ENCODE measurements at places on chromosomes 6 and 20.

DNA sequence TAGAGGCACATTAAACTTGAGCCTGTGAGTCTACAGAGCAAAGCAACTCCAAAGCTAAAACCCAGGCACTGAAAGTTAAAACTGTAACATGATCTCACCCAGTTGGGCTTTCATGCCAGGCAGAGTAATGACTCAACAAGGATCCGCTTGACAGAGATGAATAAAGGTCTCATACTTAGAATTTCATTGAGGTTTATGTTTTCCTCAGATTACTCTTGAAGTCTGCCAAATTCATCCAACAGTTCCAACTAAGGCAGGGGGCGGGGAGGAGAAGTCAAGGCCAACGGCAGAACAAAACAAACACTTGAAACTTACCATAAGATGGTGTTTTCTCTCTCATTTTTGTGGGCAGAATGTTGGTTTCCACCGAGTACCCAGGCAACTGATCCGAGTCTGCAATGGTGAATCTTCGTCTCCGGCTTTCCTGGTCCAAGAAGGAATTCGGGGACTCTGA lies 54.0 kb upstream of the IPCEF1 start:
- no peak for DNase-seq

DNA sequence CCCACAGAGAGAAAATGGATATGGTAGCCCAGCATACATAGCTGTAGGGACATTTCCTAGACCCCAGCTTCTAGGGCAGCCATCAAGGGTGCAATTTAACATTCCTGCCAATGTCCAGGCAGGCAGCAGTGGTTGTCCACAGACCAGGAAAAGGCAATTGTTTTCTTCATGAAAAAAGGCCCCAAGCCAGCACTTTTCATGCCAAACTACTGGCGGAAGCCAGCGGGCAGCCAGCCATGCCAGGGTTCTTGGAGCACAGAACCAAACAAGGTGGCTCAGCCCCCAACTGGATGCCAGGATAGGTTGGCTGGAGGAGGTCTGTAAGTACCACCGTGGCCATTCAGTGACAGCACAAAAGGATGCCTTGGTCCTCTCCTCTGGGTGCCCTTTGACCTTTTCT lies 94.6 kb downstream of the BANF2 start:
- no peak for DNase-seq

GRCh38 chr6:116020738-116021137 lies 40.0 kb downstream of the FRK start:
- DNase-seq: no peak

DNA sequence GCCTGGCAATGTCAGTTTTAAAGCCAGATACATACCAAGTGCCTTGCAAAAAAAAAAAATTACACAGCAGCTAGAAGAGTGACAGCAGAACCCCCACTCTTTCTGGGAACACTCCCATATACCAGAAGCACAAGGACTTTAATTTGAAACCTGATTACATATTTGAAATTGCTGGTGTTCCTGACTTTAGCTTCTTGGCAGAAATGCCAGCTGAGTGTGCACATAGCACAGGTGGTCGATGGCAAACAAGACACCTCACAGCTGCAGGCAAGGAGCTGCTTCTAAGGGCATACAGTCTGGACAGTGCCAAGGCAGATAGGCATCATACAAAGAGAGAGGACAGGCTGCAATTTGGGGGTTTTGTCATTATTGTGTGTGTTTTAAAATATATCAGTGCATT lies 150.7 kb upstream of the SGK1 start:
- DNase-seq: no peak

DNA sequence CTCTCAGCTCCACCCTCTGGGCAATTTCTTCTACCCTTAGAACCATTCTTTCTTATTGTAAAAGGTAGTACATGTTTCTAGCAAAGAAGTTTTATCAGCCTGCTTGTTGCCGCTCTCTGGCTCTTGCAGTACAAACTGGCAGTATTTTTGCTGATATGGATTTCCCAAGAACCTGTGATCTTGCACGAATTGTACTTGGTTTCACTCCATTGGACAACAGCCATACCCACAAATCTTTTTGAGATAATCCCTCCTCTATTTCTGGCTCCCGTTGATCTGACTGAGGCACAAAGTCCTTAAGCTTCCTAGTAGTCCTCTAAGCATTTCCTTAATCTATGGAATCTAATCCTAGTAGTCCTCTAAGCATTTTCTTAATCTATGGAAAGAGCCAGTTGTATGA lies 487.0 kb upstream of the PTCHD4 start:
- DNase-seq: no peak

- DNase-seq: no peak
Measured at GRCh38 chr6:93471281-93471680, 51.9 kb upstream of the EPHA7 start.

- DNase-seq: no peak
Measured at GRCh38 chr20:19975901-19976300, 41.3 kb upstream of the NAA20 start.

- no peak for DNase-seq
Measured at GRCh38 chr6:46953921-46954320, 32.2 kb upstream of the ADGRF5 start.

DNA sequence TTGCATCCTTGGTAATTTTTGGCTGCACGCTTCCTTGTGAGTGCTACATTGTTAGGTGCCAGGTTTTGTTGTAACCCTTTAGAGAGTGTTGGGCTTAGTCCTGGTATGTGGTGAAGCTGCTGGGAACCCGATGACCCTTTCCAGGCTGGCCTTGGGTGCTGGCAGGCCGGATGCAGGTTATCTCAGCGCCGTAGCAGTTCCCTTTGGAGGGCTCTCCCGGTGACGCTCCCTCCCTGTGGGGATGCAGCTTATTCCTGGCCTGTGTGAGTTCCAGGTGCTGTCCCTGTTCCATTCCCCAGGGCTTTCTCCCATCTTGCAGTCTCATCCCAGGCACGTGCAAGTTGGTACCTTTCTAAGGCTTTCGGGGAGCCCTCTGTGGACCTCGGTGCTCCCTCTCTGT lies 13.9 kb upstream of the BHLHE23 start:
- DNase-seq: no peak

Data from stimulated activated CD8-positive, alpha-beta memory T cell treated with anti-CD3 and anti-CD28 coated beads, Interleukin-2, amount 100 ng/mL, for 1 hour (primary cell).